ENCODE measurements at places on chromosomes 1 and 21.

- no peak for DNase-seq
These were observed 35.5 kb upstream of the SLC19A2 start for GRCh38 chr1:169521226-169521625.

GRCh38 chr1:116396769-116397168, 23.7 kb downstream of the ATP1A1 start:
- DNase-seq, result no peak

DNA sequence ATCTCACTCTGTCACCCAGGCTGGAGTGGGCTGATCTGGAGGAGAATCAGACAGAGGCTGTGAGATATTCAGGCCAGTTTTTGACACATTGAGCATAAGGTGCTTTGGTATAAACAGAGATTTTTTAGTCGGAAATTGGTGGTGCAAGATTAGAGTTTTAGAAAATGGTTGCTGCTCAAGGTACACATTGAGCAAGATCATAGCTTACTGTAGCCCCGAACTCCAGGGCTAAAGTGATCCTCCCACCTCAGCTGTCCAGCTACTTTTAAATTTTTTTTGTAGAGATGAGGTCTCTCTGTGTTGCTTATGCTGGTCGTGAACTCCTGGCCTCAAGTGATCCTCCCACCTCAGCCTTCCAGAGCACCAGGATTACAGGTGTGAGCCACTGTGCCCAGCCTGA, 43.9 kb upstream of the USP1 start:
- DNase-seq, result no peak

GRCh38 chr1:67149179-67149770, 14.5 kb upstream of the C1orf141 start:
- DNase-seq, result peak; percentile 52

DNA sequence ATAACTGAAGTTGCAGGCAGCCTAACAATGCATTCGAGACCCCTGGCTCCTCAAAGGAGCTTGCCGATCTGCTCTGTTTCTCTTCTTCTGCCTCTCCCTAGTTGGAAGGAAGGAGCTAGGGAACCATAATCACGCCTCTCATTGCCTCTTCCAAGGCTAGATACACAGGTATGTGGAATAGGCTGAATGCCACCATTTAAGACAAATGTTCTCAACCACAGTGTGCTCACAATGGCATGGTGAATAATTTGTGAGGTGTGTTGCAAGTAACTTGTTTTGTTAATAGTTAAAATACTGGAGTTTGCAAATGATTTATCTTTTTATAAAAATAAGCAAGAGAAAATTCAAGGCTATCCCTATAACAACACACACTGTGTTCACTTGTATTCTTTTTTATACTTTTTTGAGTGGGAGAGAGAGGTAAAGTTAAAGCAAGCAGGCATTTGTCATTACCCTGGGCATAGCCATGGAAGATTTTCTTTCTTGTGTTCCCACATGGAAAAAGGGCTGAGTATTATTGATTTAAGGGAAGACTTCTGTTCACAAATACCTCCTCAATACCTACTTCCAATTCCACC, 45.4 kb upstream of the SYT6 start:
- DNase-seq, result no peak

DNA sequence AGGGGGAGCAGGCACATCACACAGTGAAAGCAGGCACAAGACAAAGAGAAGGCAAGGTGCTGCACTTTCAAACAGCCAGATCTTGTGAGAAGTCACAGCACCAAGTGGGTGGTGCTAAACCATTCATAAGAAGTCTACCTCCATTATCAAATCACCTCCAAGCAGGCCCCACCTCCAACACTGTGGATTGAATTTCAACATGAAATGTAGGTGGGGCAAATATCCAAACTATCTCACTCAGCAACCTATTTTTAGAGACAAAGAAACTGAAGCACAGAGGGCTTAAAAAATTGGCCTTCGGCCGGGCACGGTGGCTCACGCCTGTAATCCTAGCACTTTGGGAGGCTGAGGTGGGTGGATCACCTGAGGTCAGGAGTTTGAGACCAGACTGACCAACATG, 90.4 kb downstream of the UBE2U start:
- DNase-seq, result no peak

GRCh38 chr1:166133857-166134256, 32.9 kb downstream of the FAM78B start:
- no peak for DNase-seq

DNA sequence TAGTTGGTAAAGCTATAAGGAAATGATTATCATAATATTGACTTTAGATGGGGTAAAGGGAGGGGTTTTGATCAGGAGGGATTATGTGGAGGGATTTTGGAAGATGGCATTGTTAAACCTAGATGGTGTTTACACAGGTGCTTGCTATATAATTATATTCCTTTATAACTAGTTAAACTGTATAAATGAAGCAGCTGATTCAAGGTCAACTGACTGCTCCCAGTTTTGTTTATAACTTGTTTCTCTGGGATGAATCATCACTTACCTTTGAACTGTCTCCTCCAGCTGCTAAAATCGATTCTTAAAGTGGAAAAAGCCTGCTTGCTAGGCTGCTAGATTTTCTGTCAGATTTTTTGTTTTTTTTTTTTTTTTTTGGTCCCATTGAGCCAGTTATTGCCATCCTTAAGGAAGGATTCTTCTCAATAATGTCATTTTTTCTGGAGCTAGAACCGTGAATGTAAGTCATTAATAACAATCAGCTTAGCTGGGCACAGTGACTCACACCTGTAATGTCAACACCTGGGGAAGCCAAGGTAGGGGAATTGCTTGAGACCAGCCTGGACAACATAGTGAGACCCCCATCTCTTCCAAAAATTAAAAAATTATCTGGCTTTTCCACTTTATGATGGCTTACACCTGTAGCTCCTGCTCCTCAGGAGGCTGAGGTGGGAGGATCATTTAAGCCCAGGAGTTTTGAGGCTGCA, 153.2 kb downstream of the PIK3R3 start:
- no peak for DNase-seq

DNA sequence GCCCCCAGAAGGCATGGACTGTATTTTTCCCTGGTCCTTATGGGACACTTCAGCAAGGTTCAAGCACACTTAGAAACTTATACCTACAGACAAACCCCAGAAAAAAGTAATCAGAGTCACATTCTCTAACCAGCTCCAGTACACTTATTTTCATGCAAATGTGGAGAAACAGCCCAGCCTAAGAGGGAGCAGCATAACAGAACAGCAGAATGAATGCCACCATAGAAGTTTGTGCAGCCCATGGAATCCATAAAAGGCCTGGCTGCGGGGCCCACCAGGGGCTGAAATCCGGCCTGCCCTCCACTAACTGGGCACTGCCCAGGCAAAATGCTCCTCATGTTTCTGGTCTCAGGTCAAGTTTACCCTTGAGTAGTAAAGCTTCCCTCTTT, 60.4 kb upstream of the ATP1A1 start:
- no peak for DNase-seq

DNA sequence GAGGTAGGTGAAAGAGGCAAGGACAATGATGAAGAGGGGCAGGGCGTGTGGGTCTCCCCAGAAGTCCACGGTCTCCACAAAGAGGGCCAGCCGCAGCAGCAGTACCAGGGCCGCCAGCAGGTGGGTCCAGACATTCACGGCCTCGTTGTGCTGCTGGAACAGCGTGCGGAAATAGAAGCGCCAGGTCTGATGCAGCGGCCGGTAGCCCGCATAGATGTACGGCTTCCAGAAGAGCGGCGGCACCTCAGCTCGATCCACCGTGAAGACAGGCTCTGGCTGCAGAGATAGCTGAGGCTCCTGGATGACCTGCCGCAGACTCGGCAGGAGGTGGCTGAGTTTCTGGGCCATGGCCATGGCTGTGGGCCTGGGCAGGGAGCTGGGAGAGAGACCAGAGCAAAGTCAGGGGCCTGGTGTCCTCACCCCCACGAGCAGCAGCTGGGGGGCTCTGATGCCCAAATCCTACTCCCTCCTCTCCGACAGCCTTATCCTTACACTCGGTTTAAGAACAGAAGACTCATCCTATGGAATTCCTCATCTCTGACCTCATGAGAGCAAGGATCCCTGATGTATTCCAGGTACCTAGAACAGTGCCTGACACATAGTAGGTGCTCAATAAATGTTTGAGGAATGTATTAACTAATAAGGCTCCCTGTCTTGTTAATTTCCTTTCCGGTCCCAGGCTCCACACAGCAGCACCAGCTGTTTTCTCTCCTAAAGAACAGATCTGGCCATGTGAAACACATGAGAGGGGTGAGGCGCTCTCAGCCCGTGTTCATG, 4.4 kb upstream of the AUNIP start:
- DNase-seq, result no peak

DNA sequence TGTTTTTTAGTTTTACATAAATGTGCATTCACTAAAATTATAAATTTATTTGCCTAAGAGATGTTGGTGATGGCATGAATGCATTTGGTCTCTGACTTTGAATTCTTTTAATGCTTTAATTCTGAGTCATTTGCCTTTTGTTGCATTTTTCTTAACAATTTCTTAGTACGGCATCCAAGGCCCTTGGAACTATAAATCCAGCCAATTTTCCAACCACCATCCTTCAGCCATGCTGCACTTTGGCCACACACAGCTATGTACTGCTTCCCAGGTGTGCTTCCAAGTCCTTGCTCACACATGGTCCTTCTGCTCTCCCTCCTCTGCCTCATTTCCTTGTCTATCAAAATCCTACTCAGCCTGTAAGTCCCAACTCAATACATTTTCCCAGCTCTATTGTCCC, 161.0 kb downstream of the DHRS3 start:
- no peak for DNase-seq

- DNase-seq, result no peak
These were observed 97.4 kb upstream of the GFI1 start for GRCh38 chr1:92583821-92584760.

- DNase-seq, result no peak
These were observed 111.1 kb downstream of the FNBP1L start for GRCh38 chr1:93559045-93559444.

GRCh38 chr1:100775483-100775882, 55.9 kb downstream of the VCAM1 start:
- DNase-seq, result no peak
